ENCODE measurements at places on chromosomes 2 and 18. TPM values are rescaled to one million over a fixed set of nuclear protein-coding genes. Genes with fewer than 3 reads are reported as not detected.

GRCh38 chr2:64274399-64275173, 130.4 kb upstream of the PELI1 start:
- peak overlapping the region; percentile 22 for H3K4me3 ChIP-seq
- H3K27me3 ChIP-seq = no peaks in the 10 kb centered on the region
- no peaks in the 10 kb centered on the region for H3K36me3 ChIP-seq
- no peak for DNase-seq

GRCh38 chr2:151946899-151947812, 118.9 kb upstream of the ARL5A start:
- DNase-seq = peak; percentile 65
- H3K4me1 ChIP-seq = peaks cover 7% of the 10 kb centered on the region
- peak overlapping the region; percentile 22 for H3K4me3 ChIP-seq
- peak overlapping the region; percentile 11 for H3K27ac ChIP-seq
- H3K36me3 ChIP-seq = no peaks in the 10 kb centered on the region
- no peaks in the 10 kb centered on the region for H3K27me3 ChIP-seq

- no peaks in the 10 kb centered on the region for H3K4me1 ChIP-seq
- no peak for DNase-seq
- H3K27me3 ChIP-seq = no peaks in the 10 kb centered on the region
- H3K4me3 ChIP-seq = no peak overlapping the region
- no peaks in the 10 kb centered on the region for H3K36me3 ChIP-seq
- no peak overlapping the region for H3K27ac ChIP-seq
Observed at GRCh38 chr2:196391149-196391479, 219.7 kb upstream of the STK17B start.

DNA sequence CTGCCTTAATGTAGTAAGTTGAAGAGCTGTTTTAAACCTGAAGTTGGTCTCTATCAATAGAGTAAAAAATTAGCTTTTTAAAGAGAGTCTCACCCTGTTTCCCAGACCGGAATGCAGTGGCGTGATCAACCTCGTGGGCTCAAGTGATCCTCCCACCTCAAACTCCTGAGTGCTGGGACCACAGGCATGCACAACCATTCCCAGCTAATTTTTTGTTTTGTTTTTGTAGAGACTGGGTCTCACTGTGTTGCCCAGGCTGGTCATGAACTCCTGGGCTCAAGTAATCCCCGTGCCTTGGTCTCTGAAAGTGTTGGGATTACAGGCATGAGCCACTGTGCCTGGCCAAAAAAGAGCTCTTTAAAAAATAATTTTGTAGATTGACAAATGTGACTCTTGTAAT, 40.3 kb downstream of the CRIM1 start:
- no peak for DNase-seq
- no peaks in the 10 kb centered on the region for H3K36me3 ChIP-seq
- H3K4me1 ChIP-seq = peaks cover 41% of the 10 kb centered on the region
- H3K27ac ChIP-seq = no peak overlapping the region
- no peaks in the 10 kb centered on the region for H3K27me3 ChIP-seq
- H3K4me3 ChIP-seq = no peak overlapping the region

DNA sequence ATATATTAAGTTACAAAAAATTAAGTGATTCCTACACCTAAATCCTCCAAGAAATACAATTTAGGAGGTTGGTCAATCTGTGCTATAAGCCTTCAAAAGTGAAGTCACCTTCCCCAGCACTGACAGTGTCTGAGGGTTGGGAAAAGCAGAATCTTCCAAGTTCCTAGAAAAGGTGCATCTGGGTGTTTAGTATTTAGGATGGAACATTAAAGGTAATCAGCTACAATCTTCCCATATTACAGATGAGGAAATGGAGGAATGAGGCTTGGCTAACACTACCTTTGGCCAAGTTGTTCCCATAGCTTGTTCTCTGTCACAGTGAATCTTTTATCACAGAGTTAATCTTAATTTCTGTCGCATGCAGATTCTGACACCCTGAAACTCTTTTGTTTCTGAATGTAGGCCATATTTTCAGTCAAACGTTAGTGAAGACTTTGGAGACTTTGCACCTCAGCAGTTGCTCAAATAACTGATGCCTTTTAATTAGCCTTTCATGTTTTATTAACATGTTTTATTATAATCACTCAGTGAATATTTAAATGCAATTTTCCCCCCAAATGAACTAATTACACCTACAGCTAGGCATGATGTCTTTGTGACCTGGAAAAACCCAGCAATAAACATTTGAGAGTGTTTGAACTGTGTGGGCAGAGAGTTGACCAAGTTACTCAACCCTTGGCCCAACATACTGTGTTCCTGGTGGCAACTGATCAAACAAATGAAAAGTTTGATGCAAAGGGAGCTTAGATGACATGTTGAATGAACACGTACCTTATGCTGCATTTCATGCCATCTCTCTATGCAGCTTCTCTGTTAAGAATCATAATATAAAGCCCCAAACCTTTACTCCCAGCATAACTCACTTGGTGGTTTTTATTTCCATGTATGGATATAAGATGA, 17.6 kb downstream of the FN1 start:
- no peak for DNase-seq
- H3K36me3 ChIP-seq = peaks cover 27% of the 10 kb centered on the region
- no peak overlapping the region for H3K4me3 ChIP-seq
- no peaks in the 10 kb centered on the region for H3K27me3 ChIP-seq

- no peak for DNase-seq
- H3K4me3 ChIP-seq = no peak overlapping the region
- H3K36me3 ChIP-seq = no peaks in the 10 kb centered on the region
- no peak overlapping the region for H3K27ac ChIP-seq
- no peaks in the 10 kb centered on the region for H3K4me1 ChIP-seq
Observed at GRCh38 chr2:174259981-174260380, 11.6 kb upstream of the OLA1 start.

DNA sequence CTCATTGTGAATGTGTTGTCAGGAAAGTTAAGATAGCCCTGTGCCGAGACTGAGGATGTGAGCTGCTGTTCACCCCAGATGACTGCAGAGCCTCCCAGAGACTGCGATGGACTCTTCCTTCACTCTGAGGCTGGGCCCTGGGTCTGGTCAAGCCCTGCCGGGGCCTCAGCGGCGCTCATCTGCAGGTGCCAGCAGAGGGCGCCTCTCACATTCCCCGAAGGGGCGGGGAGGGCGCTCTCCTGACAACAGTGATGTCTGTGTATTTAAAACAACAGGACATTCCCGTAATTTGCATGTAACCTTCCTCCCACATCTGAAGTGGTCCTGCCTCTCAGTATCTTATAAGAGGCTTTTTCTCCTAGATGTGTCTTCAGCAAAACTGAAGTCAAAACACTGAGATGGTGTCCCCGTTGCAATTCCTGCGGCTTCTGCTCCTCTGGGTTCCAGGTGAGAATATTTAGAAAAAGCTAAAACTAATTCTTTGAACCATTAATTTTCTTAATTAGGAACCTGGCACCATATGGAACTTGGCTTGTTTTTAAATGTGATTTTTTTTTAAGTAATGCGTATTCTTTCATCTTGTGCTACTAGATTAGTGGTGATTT, 1377.9 kb downstream of the RPIA start:
- H3K36me3 ChIP-seq = no peaks in the 10 kb centered on the region
- no peak overlapping the region for H3K4me3 ChIP-seq
- H3K4me1 ChIP-seq = no peaks in the 10 kb centered on the region
- peak; percentile 33 for DNase-seq
- H3K27me3 ChIP-seq = peaks cover 26% of the 10 kb centered on the region
- no peak overlapping the region for H3K27ac ChIP-seq

GRCh38 chr2:121587131-121587530, 56.5 kb downstream of the RNU4ATAC start:
- H3K36me3 ChIP-seq = peaks cover 8% of the 10 kb centered on the region
- no peak overlapping the region for H3K4me3 ChIP-seq
- DNase-seq = no peak
- no peaks in the 10 kb centered on the region for H3K4me1 ChIP-seq

GRCh38 chr2:44572196-44572900, 210.6 kb downstream of the CAMKMT start:
- H3K36me3 ChIP-seq = no peaks in the 10 kb centered on the region
- no peak for DNase-seq
- no peak overlapping the region for H3K4me3 ChIP-seq
- no peaks in the 10 kb centered on the region for H3K27me3 ChIP-seq

DNA sequence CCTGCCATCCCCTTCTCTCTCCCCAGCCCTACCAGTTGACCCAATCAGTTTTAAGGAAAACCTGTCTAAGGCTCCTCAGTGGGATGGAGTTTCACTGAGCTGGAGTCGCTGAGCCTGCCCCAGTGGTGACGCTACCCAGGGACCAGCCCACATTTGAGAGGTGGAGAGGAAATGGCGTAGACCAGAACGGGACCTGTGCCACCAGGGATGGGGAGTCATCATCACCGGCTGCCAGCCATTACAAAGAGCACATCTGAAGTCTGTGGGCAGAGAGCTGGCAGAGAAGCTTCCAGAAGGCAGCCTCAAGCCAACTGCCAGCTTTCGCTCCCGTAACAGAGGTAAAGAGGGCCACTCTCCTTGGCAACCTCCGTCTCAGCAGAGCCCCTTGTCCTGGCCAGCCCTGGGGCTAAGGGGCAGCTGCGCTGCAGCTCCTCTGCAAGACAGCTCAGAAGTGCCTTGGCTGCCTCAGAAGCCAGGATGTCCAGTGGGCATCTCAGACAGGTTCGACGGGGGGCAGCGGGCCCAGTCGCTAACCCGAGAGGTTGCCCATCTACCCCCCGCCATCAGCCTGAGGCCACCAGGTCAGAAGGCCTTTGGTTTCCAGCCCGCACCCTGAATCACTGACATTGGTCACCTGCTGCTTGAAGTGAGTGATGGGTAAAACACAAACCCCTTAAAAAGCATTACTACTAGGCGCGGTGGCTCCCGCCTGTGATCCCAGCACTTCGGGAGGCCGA, 15.4 kb downstream of the SDC1 start:
- H3K4me3 ChIP-seq = no peak overlapping the region
- H3K27ac ChIP-seq = peak overlapping the region; percentile 76
- peaks cover 47% of the 10 kb centered on the region for H3K4me1 ChIP-seq
- H3K27me3 ChIP-seq = no peaks in the 10 kb centered on the region
- DNase-seq = no peak

GRCh38 chr2:223122781-223123180, 70.8 kb downstream of the KCNE4 start:
- H3K36me3 ChIP-seq = no peaks in the 10 kb centered on the region
- no peak for DNase-seq
- no peak overlapping the region for H3K27ac ChIP-seq
- H3K4me3 ChIP-seq = no peak overlapping the region
- H3K4me1 ChIP-seq = no peaks in the 10 kb centered on the region
- H3K27me3 ChIP-seq = no peaks in the 10 kb centered on the region

DNA sequence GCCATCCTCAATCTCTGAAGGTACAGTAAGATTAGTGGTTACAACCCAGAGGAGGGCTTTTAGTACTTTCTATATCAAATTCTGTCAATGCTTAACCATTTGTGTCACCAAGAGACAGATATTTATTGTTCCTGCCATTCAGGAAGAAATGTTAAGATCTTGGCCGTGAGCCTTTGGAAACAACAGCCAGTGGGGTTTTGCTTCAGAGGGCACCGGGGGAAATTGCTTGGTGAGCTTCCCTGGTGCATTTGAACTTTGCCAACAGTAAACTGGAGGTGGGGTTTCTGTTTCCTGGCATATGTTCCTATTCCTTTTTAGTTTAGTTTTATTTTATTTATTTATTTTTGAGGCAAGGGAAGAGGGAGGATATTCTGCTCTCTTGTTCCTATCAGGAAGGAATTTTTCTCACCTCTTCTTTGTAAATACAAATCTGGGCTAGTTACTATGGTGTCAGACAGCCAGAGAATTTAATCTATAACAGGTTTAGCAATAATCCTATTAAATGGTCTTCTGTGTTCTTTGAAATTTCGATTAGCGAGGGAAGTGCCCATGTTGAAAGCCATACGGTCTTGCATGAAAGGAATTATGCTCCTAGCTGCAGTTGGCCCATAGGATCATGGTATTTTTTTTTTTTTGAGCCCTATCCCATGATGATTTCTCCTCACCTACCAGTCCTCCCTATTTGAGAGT, 95.7 kb downstream of the MAIP1 start:
- H3K4me3 ChIP-seq = no peak overlapping the region
- H3K27ac ChIP-seq = no peak overlapping the region
- no peaks in the 10 kb centered on the region for H3K4me1 ChIP-seq
- H3K27me3 ChIP-seq = no peaks in the 10 kb centered on the region
- DNase-seq = no peak

GRCh38 chr2:166632616-166633015, 138.6 kb upstream of the SCN7A start:
- H3K4me1 ChIP-seq = no peaks in the 10 kb centered on the region
- no peak overlapping the region for H3K4me3 ChIP-seq
- peak; percentile 33 for DNase-seq

DNA sequence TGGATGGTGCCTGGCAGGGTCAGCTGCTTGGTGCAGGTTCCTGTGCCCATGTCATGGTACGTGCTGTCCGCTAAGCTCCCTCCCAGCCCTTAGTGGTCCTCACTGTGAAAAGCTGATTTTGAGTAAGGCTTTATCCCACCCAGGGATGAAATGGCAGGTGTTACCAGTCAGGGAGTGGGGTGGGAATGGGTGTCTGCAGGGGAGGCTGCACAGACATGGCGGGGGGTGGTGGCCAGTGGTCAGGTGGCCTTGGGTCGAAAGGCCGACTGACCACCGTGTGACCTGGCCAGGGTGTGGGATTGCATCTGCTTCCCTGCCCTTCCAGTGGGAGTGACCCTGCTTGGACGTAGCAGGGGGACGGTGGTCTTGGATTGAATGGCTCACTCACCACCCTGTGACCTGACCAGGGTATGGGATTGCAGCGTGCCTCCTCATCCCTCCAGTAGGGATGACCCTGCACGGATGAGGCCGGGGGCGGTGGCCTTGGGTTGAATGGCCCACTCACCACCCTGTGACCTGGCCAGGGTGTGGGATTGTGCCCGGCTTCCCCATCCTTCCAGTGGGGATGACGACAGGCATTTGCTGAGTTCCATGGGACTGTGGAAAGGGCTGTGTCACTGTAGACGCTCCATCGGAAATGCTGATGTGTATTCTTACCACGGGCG, 29.8 kb downstream of the AGAP1 start:
- no peak overlapping the region for H3K27ac ChIP-seq
- H3K4me3 ChIP-seq = no peak overlapping the region
- H3K27me3 ChIP-seq = no peaks in the 10 kb centered on the region
- peaks cover 30% of the 10 kb centered on the region for H3K4me1 ChIP-seq

DNA sequence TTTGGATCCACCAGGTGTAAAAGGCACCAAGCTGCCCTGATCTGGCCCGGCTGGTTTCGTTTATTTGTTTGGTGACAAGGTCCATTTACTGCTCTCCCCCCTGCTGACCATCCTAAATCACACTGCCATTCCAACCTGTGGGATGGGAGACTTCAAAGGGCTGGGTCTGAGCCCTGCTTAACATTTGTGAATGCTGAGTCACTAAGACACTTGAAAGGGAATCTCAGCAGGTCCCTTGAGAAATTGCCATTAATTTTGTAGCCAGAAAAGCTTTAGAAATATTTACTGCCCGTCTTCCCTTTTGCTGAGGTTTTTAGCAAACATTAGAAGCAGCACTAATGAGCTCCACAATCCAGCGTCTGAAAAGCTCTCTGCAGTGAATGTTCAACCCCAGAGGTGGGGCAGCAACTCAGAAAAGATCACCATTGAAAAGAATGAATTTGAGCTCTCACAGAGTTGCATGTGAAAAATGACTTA, 133.8 kb downstream of the ARL4C start:
- no peaks in the 10 kb centered on the region for H3K27me3 ChIP-seq
- H3K36me3 ChIP-seq = no peaks in the 10 kb centered on the region
- DNase-seq = no peak
- H3K4me1 ChIP-seq = peaks cover 22% of the 10 kb centered on the region

SYT4 gene
- 3.5 TPM for total RNA-seq

HES6 gene
- 222 TPM for total RNA-seq

GALNT14 gene
- not detected for total RNA-seq

SATB2 gene
- total RNA-seq = 1.8 TPM

SKOR2 gene
- not detected for total RNA-seq

WDR75 gene
- total RNA-seq = 66.9 TPM

CNTNAP5 gene
- not detected for total RNA-seq

AGXT gene
- not detected for total RNA-seq
